Suppressor macrophage treated with lipopolysaccharide for 1 hour (primary cell): ENCODE measurements at places on chromosomes 3 and 15.

- no peak for DNase-seq
These were observed 13.5 kb downstream of the PPM1M start for GRCh38 chr3:52259035-52259434.

DNA sequence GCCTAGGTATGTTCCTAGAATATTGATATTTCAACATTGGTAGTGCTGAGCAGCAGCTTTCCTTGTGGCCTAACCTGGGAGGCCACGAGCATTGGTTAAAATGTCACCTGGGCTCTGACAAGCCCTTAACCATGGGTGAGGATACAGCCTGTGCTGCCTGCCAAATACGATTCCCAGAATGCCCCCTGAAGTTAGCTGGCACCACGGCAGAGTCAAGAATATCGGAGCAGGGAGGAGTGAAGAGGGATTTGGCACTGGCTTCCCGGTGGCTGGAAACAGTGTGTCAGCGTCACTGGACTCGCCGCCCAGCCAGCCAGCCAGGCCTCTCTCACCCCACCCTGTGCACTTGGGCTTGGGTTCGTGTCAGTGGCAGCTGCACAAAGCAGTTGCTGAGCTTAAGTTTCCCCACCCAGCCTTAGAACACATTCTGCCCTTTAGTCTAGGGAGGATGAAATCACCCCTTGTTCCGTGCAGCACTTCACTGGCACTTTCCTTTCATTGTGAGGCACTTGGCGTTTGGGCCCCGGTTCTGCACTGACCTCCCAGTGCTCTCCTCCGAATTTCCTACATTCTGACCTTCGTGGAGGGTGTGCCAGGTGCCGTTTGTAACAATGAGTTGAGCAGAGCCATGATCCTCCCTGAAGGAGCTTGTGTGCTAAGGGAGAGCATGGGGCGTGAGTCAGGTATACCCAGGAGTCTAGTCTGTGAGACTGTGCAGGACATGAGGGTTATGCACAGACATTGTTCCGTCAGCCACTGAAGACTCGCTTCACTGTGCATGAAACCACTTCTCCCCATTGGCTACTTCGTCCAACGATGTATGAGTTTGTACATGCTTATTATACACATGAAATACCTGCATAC is 152.8 kb upstream of the BHLHE40 start:
- DNase-seq, result no peak

- peak; percentile 51 for DNase-seq
These were observed 368.4 kb downstream of the MECOM start for GRCh38 chr3:169295126-169295525.

- DNase-seq, result peak; percentile 67
These were observed 152.1 kb upstream of the TBC1D5 start for GRCh38 chr3:17894434-17895060.

- no peak for DNase-seq
These were observed 148.1 kb downstream of the NEK11 start for GRCh38 chr3:131174752-131175151.

DNA sequence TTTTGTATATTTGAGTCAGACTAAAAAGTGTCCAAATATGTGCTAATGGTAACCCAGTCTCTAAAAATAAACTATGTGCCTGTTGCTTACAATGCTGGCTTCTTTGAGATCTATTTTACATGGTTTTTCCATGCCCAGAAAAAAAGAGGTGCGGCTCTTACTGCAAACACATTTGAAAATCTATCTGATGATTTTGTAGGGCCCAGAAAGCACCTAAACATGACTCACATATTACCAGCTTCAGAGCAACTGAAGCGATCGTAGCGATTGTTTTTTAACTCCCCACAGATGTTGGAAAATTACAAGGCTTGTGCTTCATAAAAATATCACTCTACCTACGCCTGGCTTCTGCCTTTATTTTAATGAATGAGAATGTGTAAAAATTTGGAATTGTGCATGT is 53.5 kb downstream of the SUCNR1 start:
- no peak for DNase-seq

DNA sequence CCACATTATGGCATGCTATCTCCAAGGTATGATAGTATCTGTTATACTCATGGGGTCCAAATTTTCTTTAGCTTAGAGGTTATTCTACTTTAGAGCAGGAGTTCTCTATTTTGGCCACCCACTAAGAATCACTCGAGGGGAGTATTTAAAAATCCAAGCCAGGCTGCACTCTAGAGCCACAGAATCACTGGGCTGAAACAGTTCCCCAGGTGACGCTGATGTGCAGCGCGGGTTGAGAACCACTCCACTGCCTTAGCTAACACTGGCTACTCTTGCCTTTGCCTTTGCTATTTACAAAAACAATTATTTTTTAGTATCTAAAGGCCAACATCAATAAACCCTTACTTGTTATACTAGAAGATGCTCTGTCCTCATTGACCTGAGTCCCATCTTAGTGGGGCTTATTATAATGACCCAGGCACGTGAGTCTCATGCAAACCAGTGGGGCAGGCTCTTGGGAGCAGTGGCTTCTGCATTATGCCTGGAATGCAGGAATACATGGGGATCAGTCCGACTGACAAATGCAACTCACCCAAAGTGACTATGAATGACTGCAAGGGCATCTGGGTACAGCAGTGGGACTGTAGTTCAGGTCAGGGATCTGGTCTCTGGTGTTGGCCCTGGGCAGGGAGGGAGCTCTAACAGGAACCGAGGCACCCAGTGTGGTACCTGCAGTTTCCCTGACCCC is 21.7 kb upstream of the CGNL1 start:
- DNase-seq, result no peak

DNA sequence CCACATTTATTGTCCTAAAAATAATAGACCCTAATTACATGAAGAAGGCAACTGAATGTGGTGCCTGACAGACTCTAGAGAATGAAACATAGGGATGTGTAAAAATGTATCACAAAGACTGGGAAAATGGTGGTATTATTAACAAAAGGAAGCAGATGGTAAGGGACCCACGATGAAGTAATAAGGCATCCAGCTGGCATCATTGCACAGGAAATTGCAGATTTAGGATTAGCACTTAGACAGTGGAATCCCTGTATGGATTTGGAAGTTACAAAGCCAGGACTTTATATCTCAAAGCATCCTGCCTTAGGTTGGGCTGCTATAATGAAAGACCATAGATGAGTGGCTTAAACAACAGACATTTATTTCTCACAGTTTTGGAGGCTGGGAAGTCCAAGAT is 104.3 kb downstream of the PPM1L start:
- DNase-seq, result no peak

DNA sequence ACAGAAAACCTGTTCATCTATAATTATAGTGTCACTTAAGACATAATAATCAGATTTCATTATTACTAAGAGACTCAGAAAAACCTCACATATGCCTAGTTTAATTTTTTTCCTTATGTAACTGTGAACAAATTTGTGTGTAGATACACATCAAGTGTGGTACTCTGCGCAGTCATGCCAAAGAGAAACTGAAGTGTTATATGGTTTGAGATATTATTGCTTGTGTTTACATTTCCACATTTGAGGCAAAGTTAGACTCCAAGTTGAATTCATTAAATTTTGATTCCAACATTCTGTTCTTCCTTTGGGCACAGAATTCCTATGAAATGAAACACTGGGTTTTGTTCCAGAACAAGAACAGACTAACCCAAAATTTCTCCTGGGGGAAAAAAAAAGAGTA is 2.2 kb downstream of the MBNL1 start:
- DNase-seq, result no peak

GRCh38 chr3:145623349-145623748 is 537.6 kb downstream of the PLOD2 start:
- no peak for DNase-seq
